ENCODE measurements at places on chromosomes 2 and 18.

- no peak for DNase-seq
These were observed 13.8 kb upstream of the SCYGR1 start for GRCh38 chr2:227401550-227401949.

GRCh38 chr2:216165711-216166110, 56.6 kb downstream of the XRCC5 start:
- DNase-seq, result no peak

DNA sequence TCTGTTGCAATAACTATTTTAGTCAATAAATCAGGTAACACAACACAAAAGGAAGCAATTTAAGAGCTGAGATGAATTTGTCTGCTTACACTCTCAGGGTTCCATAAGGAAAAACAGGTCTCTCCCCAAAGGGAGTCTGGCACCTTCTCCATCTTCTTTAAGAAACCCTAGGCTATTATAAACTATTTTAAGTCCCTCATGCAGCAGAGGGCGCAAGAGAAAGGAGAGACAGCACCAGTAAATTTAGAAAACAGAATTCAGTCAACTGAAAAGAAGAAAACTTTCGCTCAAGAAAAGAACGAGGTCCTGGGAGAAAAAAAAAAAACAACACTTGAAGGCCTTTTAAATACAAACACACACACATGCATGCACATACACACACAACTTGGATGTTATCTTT, 19.1 kb downstream of the SULT1C4 start:
- DNase-seq, result no peak

GRCh38 chr2:39529836-39530235, 92.8 kb upstream of the MAP4K3 start:
- DNase-seq, result no peak

DNA sequence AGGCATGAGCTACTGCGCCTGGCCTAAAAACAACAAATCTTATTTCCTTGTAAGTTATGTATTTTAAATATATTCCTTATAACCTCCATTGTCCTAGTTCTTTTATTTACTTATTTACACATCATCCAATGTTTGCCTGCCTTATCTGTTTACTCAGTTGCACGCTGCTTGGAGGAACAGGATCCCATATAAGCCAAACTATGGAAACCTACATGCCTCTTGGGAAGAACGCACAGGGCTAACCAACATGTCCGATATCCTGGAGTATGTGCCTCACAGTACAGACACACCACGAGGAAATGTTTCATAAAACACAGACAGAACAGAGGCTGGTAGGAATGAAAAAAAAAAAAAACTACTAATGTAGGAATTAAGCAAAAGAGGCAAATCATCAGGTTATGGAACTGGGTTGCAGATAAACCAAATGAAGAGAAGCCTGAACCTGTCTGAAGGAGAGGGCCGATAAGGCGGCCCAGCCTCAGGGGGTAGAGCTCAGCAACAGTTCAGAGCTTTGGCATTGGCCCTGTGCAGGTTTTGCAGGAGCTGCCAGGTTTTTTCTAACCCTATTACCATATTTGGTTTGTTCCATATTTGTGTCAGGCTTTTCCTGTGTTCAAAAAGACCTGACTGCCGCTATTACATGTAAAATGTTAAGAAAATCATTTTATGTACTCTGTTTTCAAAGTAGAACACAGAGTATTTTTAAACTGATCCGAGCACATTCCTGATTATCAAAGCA, 19.9 kb upstream of the SP3 start:
- no peak for DNase-seq

- DNase-seq, result no peak
These were observed 62.1 kb upstream of the SLC16A14 start for GRCh38 chr2:230130668-230131364.

DNA sequence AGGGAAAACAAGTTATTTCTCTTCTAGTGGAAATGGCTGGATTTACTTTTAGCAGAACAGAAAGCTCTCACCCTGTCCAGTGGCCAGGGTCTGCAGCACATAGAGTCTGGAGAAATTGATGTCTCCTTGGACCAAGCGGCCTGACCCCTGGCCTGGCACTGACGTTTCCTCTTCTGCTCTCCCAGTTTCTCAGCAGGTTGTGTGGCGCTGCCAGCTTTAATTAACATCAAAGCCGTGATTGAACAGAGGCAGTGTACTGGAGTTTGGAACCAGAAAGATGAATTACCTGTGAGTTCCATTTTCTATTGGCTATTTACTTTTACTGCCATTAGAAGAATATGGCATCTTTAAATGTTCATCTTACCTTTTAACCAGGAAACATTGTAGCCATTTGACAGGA, 20.9 kb downstream of the CD8A start:
- DNase-seq, result no peak

DNA sequence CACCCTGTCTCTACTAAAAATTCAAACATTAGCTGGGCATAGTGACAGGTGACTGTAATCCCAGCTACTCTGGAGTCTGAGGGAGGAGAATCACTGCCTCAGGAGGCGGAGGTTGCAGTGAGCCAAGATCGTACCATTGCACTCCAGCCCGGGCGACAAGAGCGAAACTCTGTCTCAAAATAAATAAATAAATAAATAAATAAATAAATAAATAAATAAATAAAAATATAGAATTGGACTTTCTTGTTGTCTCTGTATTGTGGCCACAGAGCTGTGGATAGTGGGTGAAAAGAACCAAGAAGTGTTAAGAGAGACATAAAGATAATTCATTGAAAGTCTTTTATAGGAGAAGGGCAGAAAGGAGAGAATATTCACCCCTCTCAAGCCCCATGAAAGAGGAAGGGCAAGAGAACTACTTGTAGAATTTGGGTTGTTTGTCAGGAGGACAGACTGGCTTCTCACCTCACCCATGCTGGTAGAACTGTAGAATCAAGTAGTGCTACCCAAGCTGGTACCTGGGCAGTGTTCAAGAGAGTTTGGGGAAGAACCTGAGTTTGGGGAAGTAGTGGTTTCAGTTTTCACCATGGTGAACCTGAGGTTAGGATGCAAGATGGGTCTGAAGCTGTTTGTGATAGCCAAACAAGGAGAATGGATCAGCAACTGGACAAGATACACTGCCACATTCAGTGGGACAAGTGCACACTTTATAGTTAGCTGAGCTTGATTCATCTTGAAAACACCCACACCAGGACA, 256.5 kb downstream of the CD226 start:
- no peak for DNase-seq

DNA sequence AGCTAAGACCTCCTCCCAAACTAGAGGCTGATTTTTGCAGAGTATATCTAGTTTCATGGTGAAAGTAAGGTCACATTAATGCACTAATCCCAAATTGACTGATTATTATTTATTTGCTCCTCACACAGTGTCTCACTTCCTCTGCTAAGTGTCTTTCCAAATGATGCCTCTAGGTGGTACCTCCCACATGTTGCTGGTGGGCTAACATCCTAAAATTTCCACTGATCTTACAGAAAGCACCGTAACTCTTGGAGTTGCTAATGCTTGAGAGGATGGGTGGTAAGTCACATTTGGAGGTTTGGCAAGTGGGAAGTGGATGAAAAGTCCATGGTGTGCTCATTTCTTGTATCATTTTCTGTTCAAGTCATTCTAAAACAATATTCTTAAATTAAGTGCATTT, 428.7 kb upstream of the GYPC start:
- no peak for DNase-seq

DNA sequence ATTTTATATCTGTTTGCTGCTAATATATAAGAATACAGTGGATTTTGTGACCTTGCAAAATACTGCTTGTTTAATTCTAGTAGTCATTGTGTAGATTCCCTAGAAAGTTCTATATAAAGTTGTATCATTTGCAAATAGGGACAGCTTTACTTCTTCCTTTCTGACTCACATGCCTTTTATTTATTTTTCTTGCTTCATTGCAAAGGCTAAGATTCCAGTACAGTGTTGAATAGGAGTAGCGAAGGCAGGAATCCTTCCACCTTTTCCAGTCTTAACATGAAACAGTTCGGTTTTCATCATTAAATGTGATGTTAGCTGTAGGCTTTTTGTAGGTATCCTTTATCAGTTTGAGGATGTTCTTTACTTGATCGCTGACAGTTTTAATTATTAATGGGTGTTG, 58.1 kb downstream of the DGKD start:
- DNase-seq, result no peak

- no peak for DNase-seq
These were observed 42.4 kb downstream of the THUMPD2 start for GRCh38 chr2:39736640-39737039.

DNA sequence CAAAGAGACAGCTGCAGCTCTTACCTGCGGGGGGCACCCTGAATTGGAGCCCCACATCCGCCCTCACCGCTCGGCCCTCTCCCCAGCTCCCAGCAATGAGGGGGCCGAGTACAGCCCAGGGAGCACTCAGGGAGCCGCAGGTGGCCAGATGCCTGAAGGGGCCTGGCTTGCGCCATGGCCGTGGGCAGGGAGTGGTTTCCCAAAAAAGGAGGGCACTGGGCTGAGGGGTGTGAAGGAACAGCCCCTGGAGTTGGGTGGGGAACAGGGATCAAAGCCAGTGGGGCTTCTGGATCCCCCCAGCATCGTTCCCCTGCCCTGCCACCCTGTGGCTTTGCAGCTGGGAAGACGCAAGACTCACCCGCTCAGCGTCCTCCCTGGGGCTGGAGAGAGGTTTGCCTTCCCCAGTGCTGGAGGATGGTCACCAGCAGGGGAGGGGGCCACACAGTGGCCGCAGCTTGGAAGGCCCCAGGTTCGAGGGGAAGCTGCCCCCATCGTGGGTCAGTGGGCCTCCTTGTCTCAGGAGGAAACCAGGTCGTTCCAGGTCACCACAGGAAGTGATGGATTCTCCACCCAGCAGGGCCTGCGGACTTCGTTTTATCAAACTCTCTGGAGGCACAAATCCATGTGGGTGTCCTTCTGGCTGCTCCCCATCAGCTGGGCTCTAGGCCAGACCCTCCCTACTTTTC, 68.2 kb upstream of the HPCAL1 start:
- DNase-seq, result no peak

DNA sequence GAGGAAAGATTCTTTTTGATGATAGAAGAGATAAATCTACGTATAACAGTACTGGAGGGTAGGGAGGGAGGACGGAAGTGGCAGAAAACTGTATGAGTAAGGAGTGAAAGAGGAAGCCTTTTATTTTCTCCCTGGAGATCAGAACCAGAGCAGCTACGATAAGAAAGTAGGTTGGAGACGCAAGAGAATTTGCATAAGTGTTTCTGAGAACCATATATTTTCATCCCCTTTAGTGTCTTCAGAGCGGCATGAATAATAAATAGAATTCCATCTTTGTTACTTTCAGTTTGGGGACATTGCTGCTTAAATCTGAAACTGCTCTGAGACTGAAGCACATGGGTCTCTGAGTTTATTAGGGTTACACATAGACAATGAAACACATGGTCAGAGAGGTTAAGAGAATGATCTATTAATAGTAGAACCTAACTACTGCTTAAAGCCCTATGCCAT, 230.2 kb upstream of the TNP1 start:
- no peak for DNase-seq

- no peak for DNase-seq
These were observed 63.1 kb downstream of the AAK1 start for GRCh38 chr2:69580486-69580885.

GRCh38 chr2:110872521-110872920, 140.1 kb downstream of the ACOXL start:
- no peak for DNase-seq

- DNase-seq, result no peak
These were observed 77.0 kb upstream of the LGALSL start for GRCh38 chr2:64376926-64377325.

- no peak for DNase-seq
These were observed 8.0 kb upstream of the CFAP65 start for GRCh38 chr2:219049282-219049681.

- DNase-seq, result no peak
These were observed 69.4 kb downstream of the ADI1 start for GRCh38 chr2:3449936-3450335.

DNA sequence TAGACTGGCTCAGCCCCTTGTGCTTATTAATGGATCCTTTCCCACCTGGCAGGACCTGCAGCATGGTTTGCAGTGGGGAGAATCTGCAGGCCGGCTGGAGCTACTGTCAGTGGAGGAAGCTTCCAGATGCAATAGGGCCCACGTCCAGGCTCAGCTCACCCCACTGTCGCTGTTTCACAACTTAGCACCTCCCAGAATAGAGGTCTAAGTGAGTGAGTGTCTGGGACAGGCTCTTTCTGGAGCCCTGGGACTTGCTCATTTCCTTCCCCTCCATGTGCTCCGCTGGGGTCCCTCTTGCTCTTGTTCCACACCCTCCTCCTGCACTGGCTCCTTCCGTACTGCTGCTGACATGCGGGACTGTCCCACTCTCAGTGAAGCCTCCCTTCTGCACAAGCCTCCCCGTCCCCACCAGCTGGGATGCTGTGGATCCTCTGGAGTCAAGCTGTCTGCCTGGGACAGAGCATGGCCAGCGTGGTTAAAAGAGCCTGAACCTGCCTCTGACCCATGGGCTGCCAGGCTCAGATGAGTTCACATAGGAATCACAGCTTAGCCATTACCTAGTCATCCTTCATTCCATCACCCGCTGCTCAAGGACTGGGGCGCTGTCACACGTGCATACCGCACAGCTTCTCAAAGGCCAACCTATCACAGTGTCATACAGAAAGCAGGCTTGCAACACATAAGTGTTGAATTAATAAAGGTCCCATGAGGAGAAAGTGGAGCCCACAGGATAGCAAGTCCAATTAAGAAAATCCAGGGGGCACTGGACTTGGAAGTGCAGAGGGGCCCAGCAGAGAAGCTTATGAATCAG, 135.9 kb downstream of the ACKR3 start:
- no peak for DNase-seq

DNA sequence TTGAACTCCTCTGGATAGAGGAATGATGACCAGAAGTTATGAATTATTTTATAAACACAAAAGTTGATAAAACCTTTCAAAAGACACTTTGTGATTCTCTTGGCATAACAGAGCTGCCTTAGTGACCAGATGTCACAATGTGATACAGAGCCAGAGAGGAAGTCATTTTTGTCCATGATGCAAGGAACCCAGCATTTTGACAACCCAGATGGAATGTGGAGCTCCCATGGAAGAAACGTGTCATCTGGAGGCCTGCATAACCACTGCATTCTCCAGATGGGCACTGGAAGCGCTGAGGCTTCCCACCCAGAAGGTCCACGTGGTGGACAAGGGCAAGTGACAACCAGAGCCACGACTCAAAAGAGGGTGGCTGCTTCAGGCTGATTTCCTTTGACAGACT, 30.1 kb downstream of the HRH4 start:
- DNase-seq, result no peak

GRCh38 chr18:48391868-48392267, 17.3 kb downstream of the ZBTB7C start:
- no peak for DNase-seq

DNA sequence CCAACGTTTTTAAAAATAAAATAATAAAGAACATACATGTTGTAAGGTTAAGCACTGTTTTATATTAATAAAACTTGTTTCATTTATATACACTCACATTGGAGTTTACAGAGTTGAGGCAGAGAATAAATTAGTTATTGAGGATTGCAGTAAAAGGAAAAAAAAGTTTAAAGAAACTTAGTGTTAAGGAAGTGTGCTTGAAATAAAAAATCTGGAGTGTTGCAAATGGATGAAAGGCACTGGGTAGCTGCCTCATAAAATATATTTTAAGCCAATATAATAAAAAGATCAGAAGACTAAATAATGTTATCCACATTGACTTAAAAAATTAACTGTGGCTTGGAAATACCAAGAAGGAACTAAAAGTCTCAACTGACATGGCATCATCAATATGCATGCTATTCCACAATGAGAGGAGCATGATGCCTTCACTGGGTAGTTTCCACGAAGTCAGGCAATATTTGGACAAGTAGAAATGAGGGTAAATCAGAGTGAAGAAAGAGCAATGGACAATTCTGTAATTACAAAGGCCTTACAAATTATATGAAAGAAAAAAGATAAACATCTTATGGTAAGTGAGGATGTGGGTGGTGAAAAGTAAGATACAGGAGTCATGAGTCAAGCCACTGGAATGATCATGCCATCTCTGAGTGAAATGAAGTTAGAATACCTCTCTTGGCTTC, 2.5 kb downstream of the GALNT3 start:
- DNase-seq, result no peak

Data from nephron progenitor cell (in vitro differentiated cells).